ENCODE measurements at places on chromosomes 1 and 21. TPM values are rescaled to one million over a fixed set of nuclear protein-coding genes. Genes with fewer than 3 reads are reported as not detected.
A peak's percentile ranks its signal among the peaks of the same experiment; 100 is the strongest.

- DNase-seq, result no peak
Observed at GRCh38 chr1:111615870-111616715, 3.5 kb upstream of the RAP1A start.

- DNase-seq, result no peak
Observed at GRCh38 chr1:15950763-15951295, 25.1 kb downstream of the ZBTB17 start.

GRCh38 chr1:15418806-15419515, 9.3 kb downstream of the EFHD2 start:
- peak; percentile 64 for DNase-seq

SSR2 gene
- total RNA-seq, result 297 TPM

KRTAP23-1 gene
- not detected for total RNA-seq

DNA sequence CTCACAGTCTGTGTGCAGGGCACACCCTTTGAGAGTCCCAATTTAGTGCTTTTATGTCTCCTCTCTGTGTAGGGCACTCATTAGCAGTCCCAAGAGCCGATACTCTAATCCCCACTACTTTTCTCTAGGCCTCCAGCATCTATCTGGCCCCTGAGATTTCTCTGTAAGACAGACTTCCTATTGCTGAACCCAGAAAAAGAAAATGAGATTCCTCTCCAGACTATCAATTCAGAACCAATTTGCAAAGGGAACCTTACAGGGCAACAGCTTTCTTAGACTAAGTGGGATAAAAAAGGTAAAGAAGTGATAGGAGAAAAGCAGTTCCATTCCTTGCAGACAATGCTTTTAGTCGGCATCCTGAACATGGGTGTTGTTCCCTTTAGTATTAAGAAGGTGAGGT, 172.2 kb downstream of the EDEM3 start:
- DNase-seq, result no peak

DNA sequence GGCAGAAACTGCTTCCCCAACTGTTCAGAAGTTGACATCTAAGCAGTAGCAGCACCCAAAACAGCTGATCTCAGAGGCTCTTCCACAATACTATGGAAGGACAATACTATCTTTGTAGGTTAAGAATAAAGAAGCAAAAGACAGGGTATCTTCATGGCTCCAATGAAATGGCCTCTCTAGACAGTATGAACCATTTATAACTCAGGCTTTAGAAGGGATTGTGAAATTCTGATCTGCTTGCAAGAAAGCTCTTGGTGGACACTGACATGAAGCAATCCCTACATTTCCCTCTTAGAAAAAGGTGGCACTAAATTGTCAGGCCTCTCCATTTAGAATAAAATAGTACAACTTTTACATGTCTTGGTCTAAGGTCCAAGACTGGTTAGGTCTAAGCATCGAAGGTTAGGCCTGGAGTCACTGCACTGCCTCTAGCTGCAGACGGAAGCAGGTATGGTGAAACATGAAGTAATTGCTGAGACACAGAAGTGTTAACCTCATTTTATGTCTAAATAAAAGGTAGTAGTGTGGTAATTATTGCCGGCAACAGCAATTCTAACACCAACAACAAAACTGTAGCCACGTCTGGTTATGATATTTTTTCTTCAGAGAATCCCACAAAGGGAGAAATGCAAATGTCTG, 50.6 kb upstream of the HP1BP3 start:
- DNase-seq, result no peak

- DNase-seq, result no peak
Observed at GRCh38 chr1:212935387-212935981, 14.9 kb upstream of the VASH2 start.

- DNase-seq, result no peak
Observed at GRCh38 chr1:39753132-39754025, 14.7 kb downstream of the PPIE start.

DNA sequence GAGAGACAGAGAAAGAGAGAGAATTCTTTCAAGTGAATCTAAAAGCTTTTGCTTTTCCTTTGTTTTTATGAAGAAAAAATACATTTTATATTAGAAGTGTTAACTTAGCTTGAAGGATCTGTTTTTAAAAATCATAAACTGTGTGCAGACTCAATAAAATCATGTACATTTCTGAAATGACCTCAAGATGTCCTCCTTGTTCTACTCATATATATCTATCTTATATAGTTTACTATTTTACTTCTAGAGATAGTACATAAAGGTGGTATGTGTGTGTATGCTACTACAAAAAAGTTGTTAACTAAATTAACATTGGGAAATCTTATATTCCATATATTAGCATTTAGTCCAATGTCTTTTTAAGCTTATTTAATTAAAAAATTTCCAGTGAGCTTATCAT, 117.6 kb downstream of the PTPRC start:
- no peak for DNase-seq

DNA sequence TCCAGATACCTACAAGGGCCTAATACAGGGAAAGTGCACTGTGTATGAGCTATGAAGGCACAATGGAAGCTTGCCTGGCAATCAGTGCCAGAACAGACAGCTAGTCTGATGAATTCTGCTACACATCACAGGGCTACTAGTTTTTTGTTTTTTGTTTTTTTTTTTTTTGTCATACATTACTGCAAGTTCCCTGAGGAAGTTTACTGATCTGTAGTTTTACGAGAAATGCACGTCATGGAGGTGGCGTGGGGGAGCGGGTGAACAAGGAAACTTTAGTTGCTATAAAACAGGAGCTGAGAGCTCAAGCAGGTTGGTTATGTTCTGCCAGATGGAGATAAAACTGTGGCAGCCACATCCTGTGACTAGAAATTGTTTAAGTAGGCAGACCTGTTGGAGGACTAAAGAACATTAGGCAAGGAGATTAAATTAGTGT, 17.7 kb downstream of the PTPRC start:
- DNase-seq, result no peak

GRCh38 chr1:205948039-205948438, 4.8 kb upstream of the SLC26A9 start:
- no peak for DNase-seq

GRCh38 chr1:110505596-110505995, 13.4 kb downstream of the KCNA10 start:
- no peak for DNase-seq

DNA sequence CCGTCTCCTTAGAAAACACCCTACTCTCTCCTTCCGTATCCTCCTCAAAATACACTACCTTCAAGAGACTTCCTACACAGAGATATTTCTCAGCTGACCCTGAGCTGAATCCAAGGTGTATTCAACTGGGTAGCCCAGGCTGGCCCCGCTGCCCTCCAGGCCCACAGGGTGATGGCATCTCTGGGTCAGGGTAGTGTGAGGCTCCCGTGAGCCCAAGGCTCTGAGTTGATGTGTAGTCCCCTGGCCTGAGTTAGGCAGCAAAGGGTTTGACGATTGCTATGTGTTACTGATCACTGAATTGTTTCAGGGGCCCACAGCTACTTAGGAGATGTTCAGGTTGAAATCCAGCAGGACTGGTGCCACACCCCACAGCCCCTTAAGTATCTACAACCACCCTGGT, 6.7 kb downstream of the INAVA start:
- no peak for DNase-seq

DNA sequence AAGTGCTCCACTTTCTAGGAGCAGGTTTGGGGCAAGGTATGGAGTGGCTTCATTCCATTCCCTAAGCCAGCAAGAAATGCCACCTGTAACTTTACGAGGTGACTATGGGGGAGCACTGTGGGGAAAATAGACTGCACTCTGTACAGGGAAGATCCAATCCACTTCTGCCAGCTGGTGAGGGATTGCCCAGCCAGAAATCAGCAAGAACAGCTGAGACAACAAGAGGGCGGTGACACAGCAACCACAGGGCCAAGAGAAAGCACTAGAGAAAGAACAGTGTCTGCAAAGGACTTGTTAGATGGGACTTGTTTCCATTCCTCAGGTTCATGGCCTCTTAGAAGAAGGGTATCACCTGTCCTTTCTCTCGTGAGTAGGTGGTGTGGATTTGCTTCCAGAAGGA, 19.6 kb downstream of the CAPN8 start:
- DNase-seq, result no peak

Data from mesothelial cell of epicardium (in vitro differentiated cells).